Mesendoderm (in vitro differentiated cells): ENCODE measurements at places on chromosomes 3 and 15.

DNA sequence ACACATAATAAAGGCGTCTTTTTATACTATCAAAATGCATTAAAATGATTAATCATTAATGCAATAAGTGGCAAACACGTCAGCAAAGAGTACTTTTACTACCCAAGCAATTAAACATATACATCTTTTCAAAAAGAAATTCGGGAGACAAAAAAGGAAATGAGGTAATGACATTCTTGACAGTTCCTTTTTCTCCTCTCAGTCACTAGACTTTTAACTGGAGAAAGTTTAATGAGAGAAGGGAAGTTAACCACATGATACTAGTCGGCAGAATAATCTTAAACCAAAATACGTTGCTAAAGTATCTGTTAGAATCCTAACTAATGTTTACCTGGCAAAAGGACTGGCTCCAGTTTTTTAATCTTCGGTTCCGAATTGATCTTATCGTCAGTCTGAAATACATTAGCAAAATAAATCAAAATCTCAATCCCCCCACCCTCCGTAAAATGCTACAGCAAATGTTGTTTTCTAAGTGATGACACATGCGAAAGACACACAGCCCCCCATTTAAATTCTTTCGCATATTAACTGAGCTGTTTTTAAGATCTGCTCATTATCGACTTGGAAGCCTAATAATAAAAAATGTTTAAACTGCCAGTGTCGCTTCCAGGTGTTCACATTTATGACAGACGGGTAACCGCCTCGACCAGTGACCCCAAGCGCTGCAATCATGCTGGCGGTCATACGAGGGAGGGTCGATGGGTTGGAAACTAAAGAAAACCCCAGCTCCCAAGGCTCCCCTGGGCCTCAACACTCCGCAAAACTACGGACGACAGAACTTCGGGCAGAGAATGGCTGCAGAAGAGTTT lies 778 bp downstream of the MTMR10 start:
- DNase-seq: no peak

GRCh38 chr15:69999392-70000085 lies 98.2 kb downstream of the TLE3 start:
- DNase-seq: no peak

DNA sequence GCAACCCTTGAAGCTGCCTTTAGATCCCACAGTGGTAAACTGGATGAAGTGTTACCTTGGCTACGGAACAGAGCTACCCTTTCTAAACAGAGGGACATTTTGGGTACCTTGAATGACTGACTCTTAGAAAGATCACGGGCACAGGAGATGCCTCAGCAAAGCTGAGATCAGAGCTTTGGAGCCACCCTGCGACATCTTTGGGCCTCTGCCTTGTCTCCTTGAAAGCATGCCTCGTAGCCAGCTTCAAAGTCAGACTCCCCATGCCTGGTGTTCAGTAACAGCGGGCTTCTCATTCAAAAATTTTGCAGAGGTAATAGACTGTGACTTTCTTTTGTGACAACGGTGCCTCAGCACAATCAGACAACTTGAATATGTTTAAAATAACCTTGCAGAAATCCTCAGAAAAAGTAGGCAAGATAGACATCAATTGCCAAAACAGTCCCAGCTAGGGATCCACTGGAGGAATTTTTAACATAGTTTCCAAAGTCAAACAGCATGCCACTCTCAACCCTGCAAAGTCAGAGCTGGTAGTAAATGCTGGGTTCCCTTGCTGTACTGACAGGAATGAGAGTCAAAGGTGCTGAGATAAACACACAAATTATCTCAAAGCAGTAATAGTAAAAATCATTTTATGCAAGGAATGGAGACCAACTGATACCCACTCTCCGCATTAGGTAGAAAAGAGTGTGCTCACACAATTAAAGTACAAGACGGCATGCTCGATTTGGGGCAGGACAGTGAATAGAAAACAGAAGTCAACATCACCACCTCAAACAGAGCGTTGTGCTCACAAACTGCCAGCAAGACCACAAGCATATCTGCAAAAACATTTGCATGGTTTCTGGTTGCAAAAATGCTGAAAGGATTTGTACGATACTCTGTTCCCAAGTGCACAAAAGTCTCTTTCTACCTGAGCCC lies 82.1 kb downstream of the MYO1E start:
- DNase-seq: no peak

- peak; percentile 44 for DNase-seq
These were observed 228.4 kb downstream of the DIPK2A start for GRCh38 chr3:144200004-144200403.

DNA sequence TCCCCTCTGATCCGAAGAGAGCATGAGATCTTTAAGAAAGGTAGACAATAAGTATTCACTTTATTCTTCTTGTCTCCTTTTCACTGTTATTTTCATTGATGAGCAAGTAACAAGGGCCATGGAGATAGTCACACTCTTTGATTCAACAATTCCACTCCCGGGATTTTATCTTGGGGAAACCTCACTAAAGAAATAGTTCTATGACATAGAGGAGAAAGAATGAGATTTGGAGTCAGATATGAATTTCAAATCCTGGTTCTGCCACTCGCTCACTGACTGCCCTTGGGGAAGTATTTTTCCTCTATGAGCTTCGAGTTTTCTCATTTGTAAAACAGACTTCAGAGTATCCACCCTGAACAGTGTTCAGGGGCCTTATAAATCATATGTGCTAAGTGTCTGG lies 514.6 kb downstream of the NLGN1 start:
- peak; percentile 57 for DNase-seq

GRCh38 chr3:42653560-42654330 lies at the start of gene ZBTB47:
Gene ZBTB47, plus strand, starts transcription at chr3:42653697. Its CDS starts 4,659 bp downstream, at chr3:42658356.
- peak; percentile 41 for DNase-seq

DNA sequence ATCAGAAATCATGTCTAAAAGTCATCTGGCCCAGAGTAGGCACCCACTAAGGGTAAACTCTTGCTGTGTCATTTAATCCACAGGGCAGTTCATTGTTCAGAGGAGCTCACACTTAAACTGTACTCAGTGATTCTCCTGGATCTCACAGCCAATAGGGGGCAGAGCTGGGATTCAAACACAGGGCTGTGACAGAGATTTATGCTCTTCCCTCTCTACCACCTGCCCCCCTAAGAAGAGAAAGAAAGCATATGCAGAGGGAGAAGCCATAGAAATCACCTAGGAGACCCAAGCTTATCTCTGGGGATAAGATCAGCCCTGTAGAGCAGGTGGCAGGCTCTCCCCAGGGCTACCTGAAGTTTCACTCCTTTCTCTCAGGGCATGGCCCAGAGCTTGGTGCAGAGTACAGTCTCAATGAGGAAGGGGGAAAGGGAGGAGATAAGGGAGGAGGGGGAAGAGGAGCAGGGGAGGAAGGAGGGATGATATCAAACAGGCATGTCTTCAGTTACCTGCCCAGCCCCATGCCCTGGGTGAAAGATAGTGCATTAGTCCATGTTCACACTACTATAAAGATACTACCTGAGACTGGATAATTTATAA lies 51.8 kb upstream of the ADPGK start:
- DNase-seq: peak; percentile 78

- peak; percentile 71 for DNase-seq
These were observed 124.7 kb upstream of the FRMD4B start for GRCh38 chr3:69510481-69511030.

DNA sequence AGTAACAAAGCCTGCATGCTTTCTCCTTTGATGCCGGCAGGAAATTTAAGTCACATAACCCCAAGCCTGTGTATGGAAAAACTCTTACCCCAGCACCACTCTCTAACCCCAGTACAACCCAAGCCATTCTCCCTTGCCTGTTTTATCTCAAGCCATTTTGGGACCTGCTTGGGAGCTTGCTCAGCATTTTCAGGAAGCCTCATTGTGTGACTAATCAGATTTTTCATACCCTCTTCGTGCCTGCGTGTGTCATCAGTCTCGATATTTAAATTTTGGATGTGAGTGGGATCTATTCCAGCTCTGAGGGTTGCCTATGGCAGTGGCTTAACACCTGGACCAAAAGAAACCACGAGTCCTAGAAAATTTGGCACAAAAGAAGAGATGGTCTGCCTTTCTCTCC lies 426.2 kb downstream of the SQOR start:
- DNase-seq: no peak

DNA sequence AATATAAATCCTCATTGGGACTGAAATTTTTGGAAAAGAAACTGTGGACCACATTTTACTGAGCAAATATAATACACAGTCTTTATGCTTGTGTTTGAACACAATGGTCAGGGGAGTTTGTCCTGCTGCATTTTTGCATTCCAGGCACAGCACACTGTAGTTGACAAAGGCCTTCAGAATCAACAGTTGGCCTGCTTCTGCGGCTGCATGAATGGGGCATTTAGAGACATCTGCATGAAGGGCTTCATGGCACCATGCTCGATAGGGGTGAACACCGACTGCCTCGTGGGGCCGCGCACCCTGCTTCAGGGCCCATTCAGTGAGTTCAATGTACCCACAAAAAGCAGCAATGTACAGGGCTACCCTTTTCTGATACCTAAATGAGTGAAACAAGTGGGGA lies 15.4 kb upstream of the COMMD2 start:
- no peak for DNase-seq

DNA sequence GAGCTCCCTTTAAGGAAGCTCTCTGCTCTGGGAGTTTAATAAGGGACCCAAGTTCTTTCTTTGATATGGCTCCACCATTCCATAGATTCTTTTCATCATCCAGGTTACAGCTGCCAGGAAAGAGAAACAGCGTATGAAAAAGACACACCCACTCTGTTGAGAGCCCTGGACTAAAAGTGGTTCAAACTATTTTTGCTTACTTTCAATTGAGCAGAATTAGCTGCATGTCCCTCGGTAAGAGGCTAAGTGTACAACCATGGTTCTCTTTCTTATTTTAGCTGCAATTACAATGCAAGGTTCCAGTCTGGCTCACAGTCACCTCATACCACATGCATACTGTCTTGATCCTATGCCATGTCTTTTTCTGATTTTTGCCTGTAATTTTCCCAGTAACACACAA lies 1288.3 kb downstream of the NSUN3 start:
- no peak for DNase-seq

DNA sequence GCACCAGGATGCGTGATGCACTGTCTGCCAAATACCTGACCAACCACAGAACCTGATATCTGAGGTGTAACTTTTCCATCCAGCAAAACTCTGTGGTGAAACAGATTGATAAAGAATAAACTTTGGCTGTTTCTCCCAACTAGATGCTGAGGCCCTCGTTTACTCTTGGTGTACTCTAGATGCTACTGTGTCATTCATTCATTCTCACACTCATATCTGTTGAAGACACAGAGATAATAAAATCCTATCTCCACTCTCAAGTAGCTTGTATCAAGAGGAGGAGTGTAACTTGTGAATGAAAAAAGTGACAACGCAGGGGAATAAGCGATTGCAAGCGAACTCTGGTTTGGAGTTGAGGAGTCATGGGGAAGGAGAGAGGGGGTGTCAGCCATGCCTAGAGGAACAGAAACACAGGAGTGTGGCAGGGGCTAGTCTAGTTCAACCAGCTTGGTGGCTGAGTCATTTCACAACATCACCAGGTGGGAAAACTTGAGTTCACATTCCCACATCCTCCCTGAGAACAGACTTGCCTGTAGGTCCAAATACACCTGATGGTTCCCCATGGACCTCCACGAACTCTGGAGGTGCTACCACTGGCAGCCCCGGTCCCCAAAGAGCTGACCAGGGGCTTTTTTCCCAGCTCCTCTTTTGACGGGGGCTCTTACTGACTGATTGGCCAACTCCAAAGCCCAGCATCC lies 73.3 kb upstream of the SNRK start:
- DNase-seq: no peak

DNA sequence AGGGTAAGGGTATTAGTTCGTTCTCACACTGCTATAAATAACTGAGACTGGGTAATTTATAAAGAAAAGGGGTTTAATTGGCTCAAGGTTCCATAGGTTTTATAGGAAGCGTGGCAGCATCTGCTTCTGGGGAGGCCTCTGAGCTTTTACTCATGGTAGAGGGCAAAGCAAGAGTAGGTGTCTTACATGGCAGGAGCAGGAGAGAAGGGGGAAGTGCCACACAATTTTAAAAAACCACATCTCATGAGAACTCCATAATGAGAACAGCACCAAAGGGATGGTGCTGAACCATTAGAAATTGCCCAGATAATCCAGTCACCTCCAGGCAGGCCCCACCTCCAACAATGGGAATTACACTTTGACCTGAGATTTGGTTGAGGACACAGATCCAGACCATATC lies 12.2 kb downstream of the RNF111 start:
- DNase-seq: no peak

DNA sequence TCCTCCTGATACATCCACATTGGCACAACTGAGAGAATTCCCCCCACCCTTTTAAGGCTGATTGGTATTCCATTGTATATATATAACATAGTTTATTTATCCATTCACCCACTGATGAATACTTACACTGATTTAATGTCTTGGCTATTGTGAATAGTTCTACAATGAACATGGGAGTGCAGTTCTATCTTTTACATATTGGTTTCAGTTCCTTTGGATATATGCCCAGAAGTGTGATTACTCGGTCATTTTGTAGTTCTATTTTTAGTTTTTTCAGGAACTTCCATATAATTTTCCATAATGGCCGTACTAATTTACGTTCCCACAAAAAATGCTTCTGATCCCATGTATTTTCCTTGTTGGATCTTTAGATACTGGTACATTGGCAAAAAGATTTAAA lies 135.3 kb downstream of the FMN1 start:
- no peak for DNase-seq

DNA sequence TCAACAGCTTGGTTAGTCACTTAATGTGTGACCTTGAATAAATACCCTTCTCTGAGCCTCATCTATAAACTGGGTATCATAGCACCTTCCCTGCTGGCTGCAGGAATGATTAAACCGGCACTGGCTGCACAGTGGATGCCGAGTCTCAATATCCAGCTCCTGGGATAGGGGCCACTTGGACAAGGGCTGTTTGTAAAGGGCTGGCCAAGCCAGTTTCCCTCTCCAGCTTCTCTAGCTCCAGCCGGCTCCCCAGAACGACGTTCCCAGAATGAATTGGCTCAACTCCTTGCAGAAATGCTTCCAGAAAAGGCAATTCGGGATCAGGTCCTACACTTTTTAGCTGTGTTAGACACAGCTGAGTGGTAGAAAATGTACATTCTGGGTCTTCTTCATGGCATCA lies 58.8 kb downstream of the LSM3 start:
- no peak for DNase-seq

DNA sequence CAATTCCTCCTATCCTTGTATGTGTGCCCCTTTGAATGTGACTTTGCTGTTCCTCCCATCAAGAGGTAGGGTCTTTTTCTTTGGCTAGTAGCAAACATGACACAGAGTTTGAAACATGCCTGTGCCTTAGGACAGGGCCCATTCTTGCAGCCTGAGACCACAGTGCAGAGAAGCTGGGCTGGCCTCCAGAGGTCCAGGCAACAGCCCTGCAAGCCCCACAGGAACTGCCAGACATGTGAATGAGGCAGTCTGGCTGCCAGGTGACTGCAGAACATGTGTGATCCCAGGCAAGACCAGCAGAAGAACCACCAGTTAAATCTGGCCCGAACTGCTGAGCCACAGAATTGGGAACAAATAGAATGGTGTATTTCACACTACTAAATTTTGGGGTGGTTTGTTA lies 1.2 kb upstream of the HGD start:
- DNase-seq: peak; percentile 34

GRCh38 chr3:143529018-143529478 lies 319.2 kb downstream of the SLC9A9 start:
- no peak for DNase-seq
